ENCODE measurements at places on chromosomes 12 and 14.

- ATAC-seq, result no peak
These were observed 1.5 kb upstream of the VAMP1 start for GRCh38 chr12:6471989-6472360.

- ATAC-seq, result no peak
These were observed 909 bp upstream of the TAOK3 start for GRCh38 chr12:118373616-118374015.

DNA sequence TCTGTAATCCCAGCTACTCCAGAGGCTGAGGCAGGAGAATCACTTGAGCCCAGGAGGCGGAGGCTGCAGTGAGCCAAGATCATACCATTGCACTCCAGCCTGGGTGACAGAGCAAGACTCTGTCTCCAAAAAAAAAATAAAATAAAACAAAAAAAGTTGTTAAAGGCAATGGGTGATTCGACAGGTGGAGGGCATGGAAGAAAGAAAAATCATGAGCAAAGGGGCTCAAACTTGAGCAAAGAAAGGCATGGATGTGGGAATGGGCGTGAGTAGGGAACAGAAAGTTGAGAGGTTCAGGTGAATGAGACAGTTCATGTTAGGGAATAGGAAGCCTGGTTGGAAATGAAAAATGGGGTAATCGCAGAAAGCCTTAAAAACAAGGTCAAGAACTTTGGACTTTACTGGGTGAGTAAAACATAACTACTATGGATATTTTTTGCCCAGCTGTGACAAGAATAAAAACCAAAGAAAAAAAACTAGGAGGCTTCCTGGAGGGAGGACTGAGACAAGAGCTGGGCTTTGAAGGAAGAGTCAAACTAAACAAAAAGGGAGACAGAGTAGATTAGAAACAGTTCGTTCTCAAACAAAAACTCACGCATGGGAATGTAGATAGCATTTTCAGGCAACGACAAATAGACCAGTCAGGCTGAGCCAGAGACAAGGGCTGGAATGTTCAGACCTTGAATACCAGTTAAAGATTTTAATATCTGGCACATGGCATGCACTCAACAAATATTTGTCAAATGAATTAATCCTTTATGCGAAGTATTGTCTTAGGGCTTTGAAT, 18.8 kb downstream of the PYM1 start:
- ATAC-seq, result peak; percentile 87

DNA sequence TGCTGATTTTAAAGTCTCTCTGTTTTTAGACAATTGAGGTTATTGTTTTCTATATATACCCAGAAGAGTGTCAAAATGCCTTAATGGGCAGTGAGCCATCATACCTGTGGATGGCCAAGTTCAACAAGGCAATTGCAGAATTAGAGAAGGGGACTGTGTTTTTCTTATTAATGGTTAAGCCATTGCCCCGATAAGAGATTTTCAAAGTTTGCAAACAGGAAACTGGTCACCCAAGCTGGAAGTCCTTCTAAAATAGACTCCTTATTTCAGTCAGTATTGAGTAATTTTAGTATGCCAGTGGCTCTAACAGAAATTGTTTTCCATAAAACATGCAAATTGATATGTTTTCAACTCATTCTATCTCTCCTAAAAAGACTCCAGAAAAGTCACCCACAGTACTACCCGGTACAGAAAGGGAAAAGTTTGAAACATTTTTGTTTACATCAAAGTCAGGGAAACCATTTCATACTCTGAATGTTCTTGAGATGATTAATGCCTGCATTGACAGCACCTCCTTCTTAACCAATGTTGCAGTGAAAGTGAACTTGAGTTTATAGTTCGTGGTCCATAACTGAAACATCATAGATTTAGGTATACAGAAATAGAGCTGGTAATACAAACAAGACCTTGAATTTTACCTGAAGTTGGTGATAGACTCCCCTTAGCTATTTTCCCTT, 191.1 kb downstream of the TMX1 start:
- no peak for ATAC-seq

GRCh38 chr12:131226345-131227265, 272.9 kb downstream of the ADGRD1 start:
- no peak for ATAC-seq

- ATAC-seq, result no peak
These were observed 169.1 kb downstream of the TSPAN9 start for GRCh38 chr12:3246253-3246652.

DNA sequence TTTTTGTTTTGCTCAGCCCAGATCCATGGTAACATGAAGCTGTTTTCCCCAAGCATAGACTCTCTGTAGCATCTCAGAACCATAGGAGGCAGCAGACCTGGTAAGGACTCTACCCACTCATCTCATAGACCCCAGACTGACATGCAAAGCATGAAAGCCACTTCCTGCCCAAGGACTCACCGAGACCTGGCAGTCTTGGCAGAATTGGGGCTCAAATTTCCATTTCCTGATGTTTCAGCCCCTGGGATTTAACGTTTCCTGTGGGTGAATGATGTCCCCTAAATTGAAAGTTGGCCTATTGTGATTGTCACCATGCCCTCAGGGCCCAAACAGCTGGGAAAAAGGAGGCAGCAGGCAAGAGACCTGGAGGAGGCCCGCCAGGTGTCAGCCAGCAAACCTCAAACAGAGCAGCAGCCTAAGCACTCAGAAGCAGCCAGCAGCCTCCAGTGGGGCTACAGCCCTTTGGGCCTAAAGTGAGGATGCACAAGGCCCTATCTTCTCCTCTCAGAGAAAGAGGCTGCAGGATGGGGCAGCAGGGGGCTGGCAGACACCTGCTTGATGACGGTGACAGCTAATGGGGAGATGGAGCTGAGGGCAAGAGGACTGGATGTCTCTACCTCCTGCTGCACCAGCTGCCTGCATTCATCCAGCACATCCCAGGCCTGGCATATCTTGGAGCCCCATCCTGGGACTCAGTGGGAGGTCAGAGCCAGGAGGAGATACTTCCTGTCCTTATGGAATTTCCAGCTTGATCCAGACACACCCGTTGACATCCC, 8.5 kb downstream of the KRT85 start:
- no peak for ATAC-seq

DNA sequence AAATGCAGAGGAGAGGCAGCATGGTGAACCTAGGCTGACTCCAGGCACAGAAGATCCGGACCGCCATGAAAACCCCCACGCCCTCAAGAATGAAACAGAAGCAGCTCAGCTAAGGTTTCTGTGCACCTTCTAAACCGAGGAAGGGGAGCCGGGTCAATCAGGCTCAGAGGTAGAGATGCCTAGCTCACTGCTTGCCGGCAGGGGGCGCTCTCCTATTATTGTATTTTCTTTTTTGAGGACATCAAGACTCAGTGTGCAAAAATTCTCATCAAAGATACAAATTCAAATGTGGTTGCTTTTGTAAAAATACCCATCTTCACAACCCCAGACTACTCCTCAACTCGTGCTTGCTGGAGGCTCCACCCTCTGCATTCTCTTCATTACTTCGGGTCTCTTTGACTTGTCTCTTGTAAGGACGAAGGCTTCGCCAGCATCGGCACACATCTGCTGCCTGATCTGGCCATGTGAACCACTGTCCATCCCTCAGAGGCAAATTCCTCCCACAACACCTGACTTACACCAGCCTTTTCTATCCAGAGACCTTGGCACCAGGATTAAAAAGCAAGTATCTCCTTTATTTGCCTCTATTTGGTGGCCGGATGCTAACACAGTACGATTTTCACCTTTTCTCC, 33.4 kb upstream of the RNASE3 start:
- peak; percentile 93 for ATAC-seq
